ENCODE measurements at places on chromosomes 1 and 21.
A peak's percentile ranks its signal among the peaks of the same experiment; 100 is the strongest.

- no peak for DNase-seq
Observed at GRCh38 chr21:45407629-45408247, 2.8 kb downstream of the COL18A1 start.

DNA sequence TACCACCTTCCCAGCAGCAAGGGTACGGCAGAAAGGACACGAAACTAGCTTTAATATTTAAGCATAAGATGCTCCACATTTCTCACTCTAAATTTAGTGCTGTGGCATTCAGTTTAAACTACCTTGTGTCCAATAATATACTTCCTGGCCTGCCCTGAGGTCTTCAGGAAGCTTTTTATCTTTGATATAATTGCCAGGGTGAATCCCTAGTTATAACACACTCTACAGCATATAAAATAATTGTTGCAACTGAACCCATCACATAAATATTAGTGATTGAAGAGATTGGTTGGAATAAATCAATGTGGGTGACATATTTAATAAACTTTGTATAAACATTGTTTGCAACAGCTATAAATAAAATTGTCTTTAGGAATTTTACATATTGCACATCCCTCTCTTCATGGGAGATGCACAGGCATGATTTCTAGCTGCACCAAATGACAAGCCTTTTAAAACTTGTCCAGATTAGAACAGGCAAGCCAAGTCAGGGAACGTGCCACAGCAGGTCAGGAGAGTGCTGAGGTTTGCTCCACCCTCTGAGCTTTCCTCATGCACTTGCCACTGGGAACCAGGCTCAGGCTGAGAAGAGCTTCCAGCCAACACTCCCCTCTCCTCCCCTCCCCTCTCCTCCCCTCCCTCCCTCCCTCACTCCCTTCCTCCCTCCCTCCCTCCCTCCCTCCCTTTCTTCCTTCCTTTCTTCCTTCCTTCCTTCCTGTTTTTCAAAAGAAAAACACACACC is 623.2 kb upstream of the PKN2 start:
- no peak for DNase-seq

DNA sequence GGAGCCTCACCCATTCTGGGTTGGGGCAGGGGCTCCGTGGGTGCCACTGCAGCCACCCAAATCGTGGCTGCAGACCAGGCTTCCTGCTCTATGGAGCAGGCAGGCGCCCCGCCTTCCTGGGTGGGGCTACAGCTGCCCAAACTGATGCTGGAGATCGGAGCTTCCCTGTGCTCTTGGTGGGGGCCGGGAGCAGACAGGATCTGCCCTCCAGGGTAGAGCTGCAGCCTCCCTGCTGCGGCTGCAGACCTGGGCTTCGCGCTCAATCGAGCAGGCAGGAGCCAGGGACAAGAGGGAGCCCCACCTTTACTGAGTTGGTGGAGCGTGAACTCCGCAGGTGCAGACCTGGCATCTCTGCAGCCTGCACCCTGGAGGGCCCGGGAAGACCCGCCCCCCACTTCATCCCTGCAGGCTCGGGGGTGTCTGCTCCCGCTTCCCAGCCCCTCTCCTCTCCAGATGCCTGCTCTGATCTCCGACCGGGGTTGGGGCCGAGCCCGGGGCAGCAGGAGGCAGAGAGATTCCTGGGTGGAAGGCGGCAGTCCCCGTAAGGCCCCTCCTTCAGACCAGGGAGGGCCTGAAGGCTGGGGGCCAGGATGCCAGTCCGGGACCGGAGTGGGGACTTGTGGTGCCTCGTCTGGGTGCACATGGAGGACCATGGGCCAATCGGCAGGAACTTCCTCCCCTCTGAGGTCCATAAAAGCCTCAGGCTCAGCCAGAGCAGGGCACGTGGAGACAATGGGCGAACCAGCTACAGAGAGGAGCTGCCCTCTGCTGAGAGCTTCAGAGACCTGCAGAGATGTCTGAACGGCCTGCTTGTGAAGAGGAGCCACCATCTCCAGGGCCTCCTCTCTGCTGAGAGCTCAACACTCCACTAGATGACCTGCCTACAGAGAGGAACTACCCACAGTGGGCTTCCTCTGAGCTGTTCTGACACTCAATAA is 359.3 kb downstream of the SMYD3 start:
- DNase-seq: no peak

GRCh38 chr1:58621391-58621790 is 44.3 kb upstream of the TACSTD2 start:
- DNase-seq: no peak

- no peak for DNase-seq
Observed at GRCh38 chr1:212432272-212432660, 454 bp upstream of the NENF start.

- DNase-seq: peak; percentile 53
Observed at GRCh38 chr21:42009018-42009830, 936 bp downstream of the ZBTB21 start.

DNA sequence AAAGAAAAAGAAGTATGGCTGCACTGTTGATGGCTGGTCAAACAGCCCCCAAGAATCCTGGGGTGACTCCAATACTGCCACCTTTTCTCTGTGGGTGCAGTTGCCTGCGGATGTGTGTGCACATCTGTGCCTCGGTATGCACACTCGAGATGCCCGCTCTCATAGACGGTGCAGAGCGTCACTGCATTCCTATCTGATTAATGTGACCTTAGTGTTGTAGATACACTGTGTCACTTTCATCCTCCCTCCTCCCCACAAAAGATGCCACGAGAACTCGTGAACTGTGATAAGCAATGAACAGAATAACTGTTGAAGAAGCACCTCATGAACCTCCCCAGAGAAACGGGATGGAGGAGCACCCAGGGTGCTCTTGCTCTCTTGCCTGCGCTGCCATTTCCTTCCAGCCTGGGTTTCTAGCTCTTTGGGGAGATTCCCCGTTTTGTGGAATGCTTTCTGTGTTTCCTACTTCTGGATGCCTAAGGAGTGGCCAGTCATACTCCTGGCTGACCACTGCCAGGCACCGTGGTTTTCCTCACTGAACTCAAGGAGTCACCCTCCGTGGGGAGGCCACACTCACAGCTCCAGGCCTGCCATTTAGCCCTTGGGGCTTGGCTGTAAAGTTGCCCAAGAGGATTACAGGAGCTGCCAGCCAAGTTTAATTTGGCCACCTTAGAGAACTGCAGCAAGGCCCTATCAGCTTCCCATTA is 32.0 kb downstream of the NTPCR start:
- no peak for DNase-seq

GRCh38 chr1:192604979-192605620 is 29.5 kb downstream of the RGS1 start:
- no peak for DNase-seq

DNA sequence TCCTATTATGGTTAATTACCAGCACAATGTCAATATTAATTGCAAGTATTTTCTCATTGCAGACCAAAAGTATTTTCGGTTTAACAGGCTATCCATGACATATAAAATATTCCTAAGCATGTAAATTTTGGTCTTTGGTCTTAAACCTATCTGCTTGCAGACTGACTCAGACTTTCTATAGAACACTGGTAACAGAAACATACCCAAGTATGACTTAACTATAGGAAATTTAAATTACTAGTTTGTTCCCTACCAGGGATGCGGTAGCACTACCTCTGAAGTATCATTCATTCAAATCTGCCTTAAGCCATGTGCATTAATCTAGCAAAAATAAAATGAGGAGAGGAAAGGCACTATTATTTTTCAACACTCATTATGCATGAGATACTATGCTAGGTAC is 2.9 kb downstream of the TAF1A start:
- no peak for DNase-seq

GRCh38 chr1:9451081-9451480 is 88.2 kb upstream of the SLC25A33 start:
- DNase-seq: no peak

GRCh38 chr1:101075926-101076325 is 50.3 kb upstream of the DPH5 start:
- no peak for DNase-seq

All from stimulated activated CD4-positive, alpha-beta T cell treated with anti-CD3 and anti-CD28 coated beads, Interleukin-1b, Interleukin-23, amount 100 ng/mL, for 1 hour (primary cell).